ENCODE measurements at places on chromosomes 2 and 18.

GRCh38 chr18:62655520-62656219 is 59.7 kb upstream of the PHLPP1 start:
- DNase-seq = no peak

DNA sequence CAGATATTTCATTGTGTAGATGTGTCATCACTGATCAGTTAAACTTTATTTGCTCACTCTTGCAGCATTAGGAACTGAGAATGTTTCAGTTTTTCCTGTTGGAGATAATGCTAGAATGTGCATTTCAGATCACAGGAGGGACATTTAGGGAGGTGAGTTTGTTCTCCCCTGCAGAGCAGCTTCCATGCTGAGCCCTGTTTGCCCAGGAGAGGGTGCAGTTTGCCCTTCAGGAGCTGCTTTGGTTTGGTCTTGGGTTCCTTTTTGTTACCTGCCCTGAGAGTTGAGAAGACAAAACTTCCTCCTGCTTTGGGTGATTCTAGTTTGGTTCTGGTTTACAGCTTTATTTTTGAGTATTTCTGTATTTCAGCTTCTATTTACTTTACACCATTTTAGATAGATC is 49.9 kb downstream of the DGKD start:
- peak; percentile 53 for DNase-seq

DNA sequence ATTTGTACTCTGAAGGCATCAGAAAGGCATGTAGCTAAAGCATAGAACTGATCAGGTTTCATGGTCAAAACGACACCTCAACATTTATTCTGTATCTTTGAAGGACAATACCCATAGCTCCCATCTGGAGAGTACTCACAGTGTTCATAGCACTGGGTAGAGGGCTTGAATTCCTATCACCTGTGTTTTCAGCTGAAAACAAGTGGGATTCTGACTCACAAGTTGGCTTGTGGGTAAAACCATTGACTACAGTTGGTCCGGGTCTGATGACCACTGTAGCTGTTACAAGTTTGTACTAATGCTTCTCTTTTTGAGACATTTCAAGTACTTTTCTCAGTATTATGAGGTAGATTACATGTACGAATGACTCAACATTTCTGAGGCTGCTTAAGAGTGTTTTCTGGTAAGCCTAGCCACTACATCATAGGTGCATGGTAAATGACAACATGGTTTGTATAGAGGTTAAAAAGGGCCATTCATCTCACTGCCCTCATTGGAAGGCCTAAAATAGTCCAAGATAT is 68.6 kb upstream of the PELI1 start:
- no peak for DNase-seq

DNA sequence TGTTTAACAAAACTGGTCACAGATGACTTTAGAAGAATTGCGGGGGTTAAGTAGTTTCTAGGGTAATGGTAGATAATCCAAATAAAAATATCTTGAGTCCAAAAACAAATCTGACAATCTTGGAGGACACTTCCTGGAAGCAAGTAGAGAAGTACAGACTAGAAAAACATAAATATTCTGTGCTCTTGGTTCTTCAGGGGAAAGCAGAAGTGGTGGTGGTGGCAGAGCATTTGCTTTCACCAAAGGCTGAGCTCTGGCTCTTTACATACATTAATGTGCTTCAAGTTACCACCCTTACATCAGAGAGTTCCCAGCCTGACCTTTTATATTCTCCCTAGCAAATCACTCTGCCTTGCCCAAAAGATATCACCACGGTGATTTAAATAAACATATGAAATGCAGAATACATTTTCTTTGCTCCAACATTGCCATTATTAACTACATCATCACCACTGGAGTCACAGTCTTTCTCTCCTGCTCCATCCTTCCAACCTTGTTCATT is 15.3 kb downstream of the PDE11A start:
- DNase-seq = no peak

GRCh38 chr2:74544634-74545033 is 9.1 kb downstream of the LOXL3 start:
- no peak for DNase-seq

DNA sequence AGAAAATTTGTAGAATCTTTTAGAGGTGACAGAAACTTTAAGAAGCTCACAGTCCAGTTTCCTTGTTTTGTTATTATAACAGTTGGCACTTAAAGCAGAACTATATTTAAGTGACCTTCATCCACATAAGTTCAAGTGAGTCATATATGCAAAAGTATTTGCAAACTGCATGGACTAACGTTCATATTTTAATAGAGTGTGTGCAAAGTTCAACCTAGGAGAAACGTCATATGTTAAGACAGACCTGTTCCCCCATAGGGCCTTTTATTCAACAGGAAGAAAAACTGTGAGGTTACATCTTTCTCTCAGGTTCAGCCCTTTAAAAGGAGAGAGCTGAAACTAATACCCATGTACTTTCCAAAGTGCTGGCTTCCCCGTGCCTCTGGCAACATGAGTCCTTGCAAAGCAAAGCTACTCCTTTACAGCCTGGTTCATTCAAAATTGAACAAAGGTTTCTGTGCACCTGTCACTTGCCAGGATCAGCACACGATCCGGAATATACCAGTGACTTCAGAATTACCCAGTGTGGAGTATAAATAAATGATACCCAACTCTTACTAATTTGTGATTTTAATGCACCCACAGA is 280.0 kb upstream of the RAB12 start:
- peak; percentile 79 for DNase-seq

- DNase-seq = peak; percentile 61
These were observed 34.1 kb downstream of the ODC1 start for GRCh38 chr2:10413991-10414451.

DNA sequence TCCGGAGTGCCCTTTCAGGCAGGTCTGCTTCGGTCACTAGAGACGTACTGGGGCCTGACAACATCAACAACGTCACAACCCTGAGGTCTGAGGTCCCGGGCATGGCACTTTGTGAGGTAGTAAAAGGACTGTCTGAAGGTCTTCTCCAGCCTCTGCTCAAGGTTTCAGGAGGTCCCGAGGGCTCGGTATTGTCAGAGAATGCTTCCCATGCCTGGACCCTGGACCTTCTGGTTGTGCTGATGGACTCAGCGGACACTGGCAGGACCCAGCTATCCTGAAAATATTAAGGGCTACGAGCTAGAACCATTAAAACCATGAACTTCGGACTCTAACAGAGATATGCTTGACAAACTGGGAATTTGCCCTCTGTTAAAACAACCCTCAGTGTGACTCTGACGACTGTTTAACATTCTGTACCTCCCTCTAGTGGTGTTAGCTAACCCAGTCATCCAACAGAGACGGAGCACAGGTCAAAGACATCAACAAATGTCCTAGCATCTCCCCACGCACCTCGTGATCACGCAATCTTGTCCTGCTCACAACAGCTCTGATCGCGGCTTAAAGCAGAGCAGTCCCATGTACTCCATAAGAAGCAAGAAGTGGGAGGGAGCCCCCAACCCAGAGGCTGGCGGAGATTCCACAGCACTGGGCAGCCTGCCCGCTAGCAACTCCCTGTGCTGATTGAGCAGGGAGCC is 96.5 kb downstream of the CCDC93 start:
- DNase-seq = peak; percentile 33

GRCh38 chr18:59582395-59582794 is 114.8 kb downstream of the CCBE1 start:
- DNase-seq = no peak

DNA sequence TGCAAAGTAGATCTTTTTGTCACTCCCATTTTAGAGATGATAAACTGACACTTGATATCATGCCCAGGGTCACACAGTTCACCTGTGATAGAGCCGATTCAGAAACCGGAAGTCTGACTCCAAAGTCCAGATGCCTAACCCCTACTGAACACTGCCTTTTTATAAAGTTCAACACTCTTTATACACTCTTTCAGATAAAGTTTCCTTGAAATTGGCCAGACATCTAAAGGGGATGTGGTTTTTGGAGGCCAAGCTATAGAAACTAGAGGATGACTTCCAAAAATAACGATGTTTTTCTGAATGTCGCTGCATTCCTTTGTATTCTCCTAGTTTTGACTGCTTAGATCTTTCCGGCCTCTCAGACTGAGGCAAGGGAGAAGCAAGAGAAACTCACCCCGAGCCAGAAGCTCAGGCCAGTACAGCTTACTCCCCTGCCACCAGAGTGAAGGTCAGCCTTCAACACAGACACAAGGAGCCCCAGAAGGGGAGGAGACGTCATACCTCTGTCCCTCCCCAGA is 61.8 kb downstream of the NRP2 start:
- DNase-seq = peak; percentile 37

GRCh38 chr2:195642027-195642678 is 14.9 kb upstream of the SLC39A10 start:
- no peak for DNase-seq

GRCh38 chr2:56626927-56627326 is 443.1 kb downstream of the CCDC85A start:
- DNase-seq = no peak

- no peak for DNase-seq
These were observed 299.7 kb downstream of the TNS1 start for GRCh38 chr2:217703102-217703501.

GRCh38 chr2:242054881-242055801 is 185.6 kb downstream of the RTP5 start:
- DNase-seq = no peak

DNA sequence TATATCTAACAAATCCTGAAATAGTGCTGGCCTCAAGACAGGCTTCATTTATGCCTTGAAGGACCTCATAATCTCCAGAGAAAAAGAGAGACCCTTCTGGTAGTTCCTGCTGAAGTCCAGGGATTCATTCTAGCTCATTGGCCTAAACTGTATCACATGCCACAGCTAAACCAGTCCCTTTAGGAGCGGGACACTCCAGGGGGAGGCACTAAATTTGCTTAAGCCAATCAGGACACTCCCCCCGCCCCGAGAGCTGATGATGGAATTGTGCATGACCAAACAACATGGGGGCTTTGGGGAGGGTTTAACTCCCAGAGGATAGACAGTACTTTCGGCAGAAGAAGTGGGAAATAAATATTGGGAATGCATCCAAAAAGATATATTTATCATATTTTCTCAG is 36.4 kb upstream of the CXCR4 start:
- no peak for DNase-seq

DNA sequence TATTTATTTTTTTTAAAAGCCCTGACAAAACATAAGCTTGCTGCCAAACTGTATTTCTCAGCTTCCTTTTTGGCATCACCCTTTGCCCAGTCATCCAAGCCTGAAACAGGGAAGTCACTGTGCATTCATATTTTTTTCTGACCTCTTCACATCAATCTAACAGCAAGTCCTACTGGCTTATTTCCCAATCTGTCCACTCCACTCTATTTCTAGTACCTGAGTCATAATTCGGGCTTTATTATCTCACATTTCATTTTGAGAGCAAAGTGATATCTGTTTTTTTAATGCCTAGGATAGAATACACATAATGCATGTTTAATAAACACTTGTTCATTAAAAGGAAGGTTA is 5.1 kb downstream of the HNMT start:
- peak; percentile 89 for DNase-seq

GRCh38 chr18:55489034-55489986 is 98.7 kb downstream of the TCF4 start:
- DNase-seq = peak; percentile 52

GRCh38 chr2:3645745-3646389 is 12.1 kb upstream of the ALLC start:
- no peak for DNase-seq

DNA sequence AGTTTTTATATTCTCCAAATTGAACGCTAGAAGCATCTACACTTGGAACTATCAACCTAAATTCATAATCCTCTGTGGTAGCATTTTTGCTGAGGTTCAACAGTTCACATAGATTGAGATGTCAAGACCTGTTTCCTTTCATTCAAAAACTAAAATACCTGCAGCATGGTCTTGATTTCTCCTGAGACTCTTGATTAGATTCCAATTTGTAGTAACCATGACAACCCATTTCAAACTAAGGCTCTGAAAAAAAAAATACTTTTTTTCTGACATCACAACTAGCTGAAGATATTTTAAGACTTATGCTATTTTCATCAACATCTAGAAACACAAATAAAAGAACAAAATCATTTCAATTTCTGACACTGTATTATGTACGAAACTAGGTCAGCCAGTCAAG is 29.8 kb downstream of the COBLL1 start:
- no peak for DNase-seq
